ENCODE measurements at places on chromosomes 13 and 19.

GRCh38 chr13:65555962-65556361 is 1674.2 kb downstream of the PCDH9 start:
- no peak for DNase-seq

DNA sequence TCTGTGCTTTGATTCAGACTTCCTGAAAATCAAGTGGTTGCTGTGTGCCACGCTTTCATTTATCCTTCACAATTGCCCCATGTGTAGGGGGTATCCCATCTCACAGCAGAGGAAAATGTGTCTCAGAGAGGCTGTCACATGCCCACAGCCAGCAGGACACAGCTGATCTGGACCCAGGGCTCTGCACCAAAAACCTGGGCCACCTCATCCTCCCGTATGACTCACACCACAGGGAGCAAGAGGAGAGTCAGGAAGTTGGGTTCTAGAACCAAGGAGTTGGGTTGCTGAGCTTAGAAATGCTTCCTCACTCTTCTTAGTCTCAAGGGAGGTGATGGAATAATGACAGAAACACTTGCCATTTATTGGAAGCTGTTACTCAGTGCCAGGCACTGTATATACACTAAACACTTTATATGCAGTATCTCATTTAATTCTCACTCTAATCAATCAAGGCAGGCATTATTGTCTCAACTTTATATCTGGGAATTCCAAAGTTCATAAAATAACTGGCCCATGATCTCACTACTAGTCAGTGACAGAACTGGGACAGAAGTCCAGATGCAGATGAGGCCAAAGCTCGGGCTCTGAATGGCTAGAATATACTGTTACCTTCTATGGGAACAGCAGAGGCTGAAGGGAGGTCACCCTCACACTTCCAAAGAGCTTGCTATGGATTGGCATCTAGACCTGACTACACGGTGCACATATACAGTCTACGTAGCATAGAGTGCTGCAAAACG is 47.7 kb upstream of the ATP12A start:
- peak; percentile 39 for DNase-seq

DNA sequence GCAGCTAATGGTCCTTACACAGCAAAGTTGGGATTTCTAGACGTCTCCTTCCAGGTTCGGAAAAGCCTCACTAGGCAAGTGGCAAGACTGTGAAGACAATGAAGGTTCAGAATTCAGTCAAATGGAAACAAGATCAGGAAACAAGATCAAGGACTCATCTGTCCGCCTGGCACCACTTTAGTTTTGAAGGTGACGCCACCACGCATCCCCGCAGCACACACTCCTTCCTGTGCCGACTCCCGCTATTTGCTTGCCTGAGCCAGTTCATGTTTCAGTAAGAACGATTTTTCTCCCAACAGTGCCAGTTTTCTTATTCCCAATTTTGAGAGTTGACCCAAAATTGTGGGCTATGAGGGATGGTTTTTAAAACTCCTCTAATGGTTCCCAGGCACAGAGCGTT is 41.4 kb downstream of the MPHOSPH8 start:
- no peak for DNase-seq

- DNase-seq, result no peak
Observed at GRCh38 chr13:54999399-54999907, 1970.8 kb downstream of the OLFM4 start.

DNA sequence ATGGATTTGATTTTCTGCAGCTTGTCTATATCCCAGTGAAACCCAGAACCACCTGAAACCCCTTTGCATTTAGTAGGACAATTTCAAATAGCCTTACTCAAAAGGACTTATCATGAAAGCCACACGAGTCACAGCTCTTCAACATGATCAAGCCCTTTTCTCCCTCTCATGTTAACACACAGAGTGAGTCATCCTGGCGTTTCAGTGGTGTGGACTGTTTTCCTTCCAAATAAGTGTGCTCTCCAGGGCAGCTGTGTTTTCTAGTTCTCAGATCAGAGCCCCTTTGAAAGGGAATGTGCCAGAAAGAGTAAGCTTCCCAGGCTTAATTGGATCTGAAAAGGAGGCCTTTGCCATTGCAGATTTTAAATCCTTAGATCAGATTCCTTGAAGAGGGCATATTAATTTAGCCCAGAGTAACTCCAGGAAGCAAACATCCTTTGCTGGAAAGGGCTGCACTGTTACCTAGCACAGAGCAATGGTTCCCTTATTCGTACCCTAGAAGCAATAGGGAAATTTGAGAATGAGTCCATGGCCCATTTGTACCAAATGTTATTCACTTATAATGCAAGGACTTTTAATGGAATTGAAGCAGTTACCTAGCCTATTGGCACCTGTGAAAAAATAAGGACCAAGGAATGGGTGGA is 51.3 kb downstream of the ERICH6B start:
- DNase-seq, result peak; percentile 50
